Central memory CD8-positive, alpha-beta T cell (primary cell): ENCODE measurements at places on chromosomes 3 and 15.

DNA sequence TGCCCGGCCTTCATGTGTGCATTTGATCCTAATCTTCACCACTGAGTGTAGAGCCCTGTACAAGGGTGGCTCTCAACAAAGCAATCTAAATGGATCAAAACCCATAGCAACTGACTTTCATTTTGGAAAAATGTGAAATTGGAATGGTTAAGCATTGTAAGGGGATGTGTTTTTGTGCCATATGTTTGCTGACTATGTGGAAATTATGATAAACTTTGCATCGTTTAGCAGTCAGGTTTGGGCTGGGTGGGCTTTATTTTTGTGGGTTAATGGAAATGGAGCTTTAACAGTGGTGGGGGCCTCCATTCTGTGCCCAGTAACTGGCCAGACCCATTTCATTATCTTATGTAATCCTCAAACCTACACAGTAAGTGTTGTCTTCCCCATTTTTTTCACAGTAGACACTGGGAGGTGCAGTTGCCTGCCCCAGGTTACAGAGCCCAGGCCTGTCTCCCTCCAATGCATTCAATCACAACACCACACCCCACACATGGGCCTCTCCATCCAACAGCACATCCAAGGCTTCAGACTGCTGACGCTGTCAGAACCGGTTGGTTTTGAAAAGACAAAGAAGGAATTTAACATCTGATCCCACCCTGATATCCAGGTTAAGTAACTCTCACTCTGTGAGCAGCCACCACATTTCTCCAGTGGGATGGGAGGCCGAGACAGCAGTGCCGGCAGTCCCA is 136.3 kb upstream of the ABHD17C start:
- H3K36me3 ChIP-seq: peaks cover 2% of the 10 kb centered on the region
- no peak overlapping the region for H3K27ac ChIP-seq
- DNase-seq: no peak

DNA sequence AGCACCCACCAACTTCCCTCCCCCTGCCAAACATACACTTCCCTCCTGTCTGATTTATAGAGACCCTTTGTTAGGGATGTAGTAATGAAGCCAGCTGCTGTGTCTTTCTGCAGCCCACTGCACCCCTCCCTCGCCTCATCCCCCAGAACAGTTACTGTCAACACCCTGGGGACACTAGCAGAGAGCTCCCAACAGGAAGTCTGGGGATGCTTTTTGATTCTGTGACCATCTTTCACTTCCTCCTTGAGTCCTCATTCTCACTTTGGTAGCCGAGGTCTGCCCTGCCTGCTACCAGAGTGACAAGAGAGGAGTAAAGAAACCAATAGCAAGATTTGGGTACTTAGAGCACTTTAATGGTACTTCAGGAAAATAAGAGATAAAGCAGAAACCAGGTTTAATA is 201.6 kb downstream of the SATB1 start:
- DNase-seq: no peak
- H3K4me3 ChIP-seq: no peak overlapping the region
- H3K27ac ChIP-seq: no peak overlapping the region
- no peaks in the 10 kb centered on the region for H3K4me1 ChIP-seq
- no peaks in the 10 kb centered on the region for H3K36me3 ChIP-seq

DNA sequence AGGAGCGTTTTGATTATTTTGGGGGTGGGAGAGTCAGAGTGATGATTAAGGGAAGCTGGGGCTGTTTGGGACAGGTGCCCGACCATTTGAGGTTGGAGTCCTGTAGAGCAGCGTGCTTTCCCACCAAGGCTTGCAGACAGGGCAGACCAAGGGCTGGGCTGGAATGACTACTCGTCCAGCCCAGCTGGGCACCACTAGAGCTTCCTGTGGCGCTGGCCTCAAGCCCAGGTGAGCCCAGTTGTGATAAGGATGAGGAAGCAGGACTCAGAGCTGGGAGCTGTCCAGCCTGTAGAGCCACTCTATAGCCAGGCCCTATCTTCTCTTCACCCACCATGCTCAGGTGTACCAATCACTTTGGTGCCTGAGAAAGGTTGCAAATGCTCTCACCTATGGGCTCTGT is 75.8 kb upstream of the ACAN start:
- no peak overlapping the region for H3K27ac ChIP-seq
- no peaks in the 10 kb centered on the region for H3K36me3 ChIP-seq
- DNase-seq: no peak
- H3K4me1 ChIP-seq: no peaks in the 10 kb centered on the region
- peaks cover 37% of the 10 kb centered on the region for H3K27me3 ChIP-seq

GRCh38 chr15:70179309-70179892 is 81.7 kb upstream of the TLE3 start:
- DNase-seq: no peak
- H3K27me3 ChIP-seq: no peaks in the 10 kb centered on the region
- no peaks in the 10 kb centered on the region for H3K36me3 ChIP-seq
- H3K4me3 ChIP-seq: no peak overlapping the region
- H3K27ac ChIP-seq: no peak overlapping the region

- H3K27me3 ChIP-seq: peaks cover 19% of the 10 kb centered on the region
- H3K4me3 ChIP-seq: no peak overlapping the region
- no peak overlapping the region for H3K27ac ChIP-seq
- H3K4me1 ChIP-seq: peaks cover 6% of the 10 kb centered on the region
Measured at GRCh38 chr3:45571216-45571615, 23.3 kb upstream of the LIMD1 start.

DNA sequence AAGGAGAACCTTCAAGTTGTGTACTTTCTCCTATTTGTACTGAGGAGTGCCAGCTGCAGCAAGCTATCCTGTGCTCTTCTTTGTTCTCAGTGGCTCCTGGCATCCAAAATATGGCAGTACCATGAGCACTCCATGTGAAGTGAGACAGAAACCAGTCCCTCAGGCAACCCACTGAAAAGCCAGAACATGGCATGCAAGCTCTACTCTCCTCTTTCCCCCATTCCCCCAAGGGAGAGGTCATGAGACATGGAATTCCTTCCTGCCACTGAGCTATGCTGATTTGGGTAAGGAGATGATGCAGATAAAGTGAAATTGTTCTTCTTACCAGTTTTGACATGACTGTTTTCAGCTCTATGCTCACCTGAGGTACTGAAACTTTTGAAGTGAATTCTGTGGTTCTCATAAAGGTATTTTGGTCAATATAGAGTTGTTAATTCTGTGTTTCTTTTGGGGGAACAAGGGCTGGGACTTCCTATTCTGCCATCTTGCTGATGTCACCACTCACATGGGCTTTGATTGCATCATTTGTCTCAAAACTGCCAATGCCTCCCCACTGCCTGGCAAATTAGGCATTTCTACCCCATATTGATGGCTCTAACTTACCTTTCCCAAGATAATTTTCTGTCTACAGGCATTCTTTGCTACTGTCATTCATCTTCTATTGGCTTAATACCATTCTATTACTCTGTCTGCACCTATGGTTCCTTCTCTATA is 22.8 kb upstream of the CEP152 start:
- no peak overlapping the region for H3K27ac ChIP-seq

DNA sequence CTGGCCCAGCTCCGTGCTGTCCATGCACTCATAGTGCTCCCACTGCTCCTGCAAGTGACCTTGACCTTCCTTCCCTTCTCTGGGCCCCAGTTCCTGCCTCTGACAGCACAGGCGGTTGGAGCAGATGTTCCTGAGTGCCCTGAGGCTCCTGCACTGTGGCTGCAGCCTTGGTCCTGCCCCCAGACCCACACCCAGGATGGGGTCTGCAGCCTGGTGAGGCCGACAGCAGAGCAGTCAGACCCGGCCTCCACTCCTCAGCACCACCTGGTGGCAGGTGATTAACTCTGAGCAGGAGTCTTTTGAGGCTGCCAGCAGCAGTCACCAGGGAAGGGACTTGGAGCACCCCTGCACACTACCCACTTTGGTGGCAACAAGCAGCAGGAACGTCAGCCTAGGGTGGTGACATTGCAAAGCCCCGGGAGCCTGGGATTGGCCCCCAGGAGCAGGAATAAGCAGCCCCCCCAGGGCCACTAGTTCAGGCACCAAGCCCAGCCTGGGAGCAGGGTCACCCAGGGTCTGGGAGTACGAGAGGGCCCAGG is 64.6 kb downstream of the CYP11A1 start:
- peaks cover 78% of the 10 kb centered on the region for H3K27me3 ChIP-seq
- H3K4me3 ChIP-seq: no peak overlapping the region
- no peak for DNase-seq
- no peaks in the 10 kb centered on the region for H3K36me3 ChIP-seq
- H3K4me1 ChIP-seq: no peaks in the 10 kb centered on the region
- no peak overlapping the region for H3K27ac ChIP-seq

DNA sequence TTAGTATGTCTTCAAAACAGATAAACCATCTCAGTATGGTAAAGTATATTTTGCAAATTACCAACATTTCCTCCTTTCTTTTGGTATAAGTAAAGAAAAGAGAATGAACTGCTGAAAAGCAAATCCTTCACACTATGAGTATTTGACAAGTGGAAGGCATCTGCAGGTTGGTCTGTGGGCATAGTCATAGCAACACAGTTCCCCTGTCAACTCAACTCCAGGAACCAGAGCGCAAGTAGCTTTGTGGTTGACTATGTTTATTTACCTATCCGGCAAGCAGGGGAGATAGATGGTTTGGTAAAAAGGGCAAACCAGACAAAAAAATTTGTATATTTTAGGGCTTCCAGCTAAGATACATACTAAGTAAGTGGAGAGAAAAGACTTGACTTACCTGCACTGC is 88.3 kb upstream of the PPIB start:
- no peaks in the 10 kb centered on the region for H3K36me3 ChIP-seq
- H3K27me3 ChIP-seq: no peaks in the 10 kb centered on the region
- DNase-seq: no peak
- H3K27ac ChIP-seq: peak overlapping the region; percentile 77

- H3K27ac ChIP-seq: no peak overlapping the region
- no peaks in the 10 kb centered on the region for H3K4me1 ChIP-seq
- DNase-seq: no peak
- no peak overlapping the region for H3K4me3 ChIP-seq
Measured at GRCh38 chr3:196397941-196398340, 34.3 kb downstream of the UBXN7 start.

DNA sequence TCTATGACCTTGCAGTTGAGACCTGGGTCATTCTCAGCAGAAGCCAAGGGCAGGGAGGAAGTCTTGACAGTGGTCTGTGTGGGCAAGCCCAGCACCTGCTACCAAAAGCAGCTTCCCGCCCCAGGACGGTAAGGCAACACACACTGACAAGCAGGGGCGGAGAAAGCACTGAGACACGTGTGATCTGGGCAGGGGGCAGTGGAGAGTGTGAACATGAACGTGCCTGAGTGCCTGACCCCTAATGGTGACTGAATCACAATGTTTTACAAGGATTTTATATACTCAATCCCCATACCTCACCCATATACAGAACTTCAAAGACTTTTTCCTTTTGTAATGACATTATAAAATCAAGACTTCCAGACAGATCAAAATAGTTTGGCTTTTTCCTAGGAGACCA is 35.2 kb downstream of the ANP32A start:
- H3K4me3 ChIP-seq: no peak overlapping the region
- peaks cover 31% of the 10 kb centered on the region for H3K36me3 ChIP-seq
- H3K27ac ChIP-seq: no peak overlapping the region
- DNase-seq: no peak
- H3K27me3 ChIP-seq: no peaks in the 10 kb centered on the region
